ENCODE measurements at places on chromosomes 1 and 21.

- no peak for DNase-seq
These were observed 307.3 kb upstream of the DUSP10 start for GRCh38 chr1:222049176-222049575.

GRCh38 chr1:203300441-203301330 lies 4.6 kb upstream of the BTG2 start:
- no peak for DNase-seq

DNA sequence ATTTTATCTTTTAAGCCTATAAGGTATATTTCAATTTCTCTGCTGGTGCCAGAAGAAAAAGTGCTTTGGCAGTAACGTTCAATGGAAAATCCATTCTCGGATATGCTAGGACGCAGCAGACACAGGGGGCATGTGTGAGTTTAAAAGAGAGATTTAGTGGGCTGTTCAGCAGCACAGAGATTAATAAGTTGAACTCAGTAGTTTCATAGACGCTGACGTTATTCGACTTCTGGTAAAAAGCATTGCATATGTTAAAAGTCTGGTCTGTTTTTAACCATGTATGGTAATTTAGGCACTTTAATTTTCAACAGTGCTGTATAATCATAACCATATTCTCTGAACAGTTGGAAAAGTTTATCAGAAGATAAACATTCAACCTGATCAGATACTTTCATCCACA lies 99.6 kb downstream of the ATP6V1G3 start:
- DNase-seq: no peak

DNA sequence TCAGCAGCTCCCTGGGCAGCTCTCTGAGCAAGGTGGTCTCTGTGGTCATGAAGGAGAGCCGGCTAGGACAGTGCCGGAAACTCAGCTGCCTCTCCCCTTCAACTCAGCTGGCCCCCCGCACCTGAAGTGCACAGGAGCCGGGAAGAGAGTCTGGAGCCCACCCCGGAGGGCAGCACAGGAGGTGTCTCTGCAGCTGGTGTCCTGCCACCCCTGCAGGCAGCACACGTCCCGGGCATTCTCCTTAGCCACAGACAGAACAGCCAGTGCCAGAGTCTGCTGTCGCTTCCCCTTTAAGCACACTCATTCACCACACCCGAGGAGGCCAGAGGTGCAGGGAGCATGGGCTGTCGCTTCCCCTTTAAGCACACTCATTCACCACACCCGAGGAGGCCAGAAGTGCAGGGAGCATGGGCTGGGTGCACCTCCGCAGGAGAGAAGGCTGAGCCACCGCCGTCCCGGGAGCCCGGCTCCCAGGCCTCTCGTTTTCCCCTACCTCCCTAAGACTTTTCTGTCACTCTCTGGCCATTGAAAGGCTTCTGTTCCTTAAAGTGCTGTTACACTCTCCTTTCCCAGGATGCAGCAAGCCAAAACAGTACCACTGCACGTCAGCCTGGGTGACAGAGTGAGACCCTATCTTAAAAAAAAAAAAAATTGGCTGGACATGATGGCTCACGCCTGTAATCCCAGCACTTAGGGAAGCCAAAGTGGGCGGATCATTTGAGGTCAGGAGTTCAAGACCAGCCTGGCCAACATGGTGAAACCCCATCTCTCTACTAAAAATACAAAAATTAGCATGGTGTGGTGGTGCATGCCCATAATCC lies 16.9 kb upstream of the SAMD11 start:
- no peak for DNase-seq
